IPS DF 19.7 (cell line): ENCODE measurements at places on chromosomes 12 and 14.

- no peak for DNase-seq
Observed at GRCh38 chr12:113093409-113094101, 37.0 kb downstream of the DTX1 start.

DNA sequence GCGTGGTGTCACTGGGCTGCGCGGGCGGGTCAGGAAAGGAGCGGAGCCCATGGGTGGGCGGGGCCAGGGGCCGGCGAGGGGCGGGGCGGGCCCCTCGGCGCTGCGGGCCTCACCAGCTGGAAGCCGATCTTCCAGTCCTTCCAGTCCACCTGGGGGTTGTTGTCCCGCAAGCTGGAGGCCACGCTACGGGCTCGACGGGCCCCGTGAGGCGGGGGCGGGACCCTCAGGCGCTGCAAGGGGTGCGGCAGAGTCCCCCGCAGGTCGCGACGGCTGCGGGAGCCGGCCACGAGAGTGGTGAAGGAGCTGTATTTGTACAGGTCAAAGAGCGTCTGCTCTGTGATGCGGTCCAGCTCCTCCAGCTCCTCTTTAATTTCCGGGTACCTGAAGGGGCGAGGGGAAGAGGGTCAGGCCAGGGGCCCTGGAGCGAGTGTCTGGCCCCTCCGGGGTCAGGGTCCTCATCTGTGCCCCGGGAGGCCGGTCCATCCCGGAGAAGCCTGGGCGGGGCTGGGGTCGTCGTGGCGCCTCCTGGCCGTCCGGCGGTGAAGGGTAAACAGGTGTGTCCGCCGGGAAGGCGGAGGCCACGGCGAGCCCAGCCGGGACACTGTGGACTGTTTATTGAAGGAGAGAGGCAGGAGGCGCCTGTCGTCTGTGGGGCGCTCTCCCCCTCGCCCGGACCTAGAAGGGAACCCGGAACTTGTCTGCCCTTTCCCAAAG, 11.9 kb downstream of the SCNN1A start:
- DNase-seq: no peak

- no peak for DNase-seq
Observed at GRCh38 chr12:116054280-116054679, 223.2 kb downstream of the MED13L start.

DNA sequence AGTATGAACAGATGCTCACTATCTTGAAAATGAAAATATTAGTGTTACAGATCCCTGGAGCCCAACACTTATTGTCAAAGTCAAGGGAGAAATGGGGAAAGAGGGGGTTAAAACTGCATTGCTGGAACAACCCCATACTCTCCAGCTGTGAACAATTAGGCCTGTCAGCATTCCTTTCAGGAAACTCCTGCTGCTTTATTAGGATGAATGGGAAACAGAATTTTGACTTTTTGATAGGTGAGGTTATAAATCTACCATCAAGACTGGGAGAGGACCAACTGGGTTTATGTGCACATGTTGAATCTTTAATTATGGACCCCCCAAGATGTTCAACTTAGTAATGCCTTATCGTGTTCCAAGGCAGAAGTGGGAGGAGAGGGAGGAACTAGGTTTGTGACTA, 85.0 kb downstream of the TMTC1 start:
- DNase-seq: no peak

DNA sequence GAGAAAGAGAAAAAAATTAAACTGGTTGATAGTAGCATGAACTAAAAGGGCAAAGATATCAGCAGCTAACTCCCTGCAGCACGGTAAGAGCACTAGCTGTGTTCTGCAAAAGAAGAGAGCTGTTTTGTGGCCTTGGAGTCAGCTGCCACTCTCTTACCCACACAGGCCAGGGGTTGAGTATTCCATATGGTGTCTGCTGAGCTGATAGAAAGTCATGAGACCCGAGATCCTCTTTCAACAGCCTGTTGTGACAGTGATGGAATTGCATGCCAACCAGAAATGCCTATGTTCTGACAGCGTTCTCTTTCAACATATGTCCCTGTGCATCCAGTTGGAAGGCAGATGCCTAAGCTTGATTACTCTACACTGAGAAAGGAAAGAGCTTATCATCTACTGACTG, 39.9 kb downstream of the TMTC1 start:
- no peak for DNase-seq

DNA sequence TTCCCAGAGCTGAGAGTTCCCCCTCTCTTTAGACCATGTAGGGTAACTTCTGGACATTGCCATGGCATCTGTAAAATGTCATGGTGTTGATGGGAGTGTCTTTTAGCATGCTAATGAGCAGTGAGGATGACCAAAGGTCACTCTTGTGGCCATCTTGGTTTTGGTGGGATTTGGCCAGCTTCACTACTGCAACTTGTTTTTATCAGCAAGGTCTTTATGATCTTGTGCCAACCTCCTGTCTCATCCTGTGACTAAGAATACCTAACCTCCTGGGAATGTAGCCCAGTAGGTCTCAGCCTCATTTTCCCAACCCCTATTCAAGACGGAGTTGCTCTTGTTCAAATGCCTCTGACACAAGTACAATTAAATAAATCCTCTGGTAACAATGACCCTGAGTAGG, 244.4 kb downstream of the NEDD1 start:
- DNase-seq: no peak

GRCh38 chr12:114193474-114193873, 212.5 kb downstream of the TBX5 start:
- no peak for DNase-seq

DNA sequence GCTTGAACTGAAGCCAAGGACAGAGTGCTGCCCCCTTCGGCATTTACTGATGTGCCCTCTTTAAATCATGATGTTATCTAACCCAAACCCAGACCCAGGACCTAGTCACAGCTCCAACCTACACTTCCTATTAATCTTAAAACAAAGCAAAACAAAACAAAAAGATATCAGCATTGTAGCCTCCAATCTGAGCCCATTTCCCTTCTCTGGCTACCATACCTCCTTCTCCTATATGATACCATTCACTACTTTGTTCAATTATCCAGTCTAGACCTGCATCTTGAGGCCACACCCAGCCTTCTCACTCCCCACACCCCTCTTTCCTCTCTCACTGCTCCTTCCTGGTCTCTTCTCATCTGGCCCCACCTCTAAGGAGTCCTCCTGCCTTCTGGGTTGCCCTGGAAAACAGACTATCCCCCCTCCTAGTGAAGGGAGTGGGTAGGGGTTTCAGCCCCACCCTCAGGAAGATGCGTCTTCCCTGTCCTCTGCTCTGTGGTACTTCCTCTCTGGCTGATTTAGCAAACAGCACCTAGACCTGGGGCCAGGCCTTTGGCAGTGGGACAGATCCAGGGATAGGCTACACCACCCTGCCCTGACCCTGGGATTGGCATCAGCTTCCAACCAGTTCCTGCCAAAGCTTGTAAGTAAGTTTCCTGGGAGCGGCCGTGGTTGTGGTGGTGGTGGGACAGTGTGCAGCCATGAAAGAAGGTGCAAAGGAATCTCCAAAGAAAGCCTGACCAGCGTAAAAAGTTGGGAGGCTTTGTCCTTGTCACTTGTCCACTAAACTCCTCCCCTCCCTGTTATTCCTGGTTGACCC, 3.3 kb downstream of the LTB4R start:
- no peak for DNase-seq

- no peak for DNase-seq
Observed at GRCh38 chr14:102418853-102419240, 56.1 kb downstream of the TECPR2 start.

- no peak for DNase-seq
Observed at GRCh38 chr12:65204886-65205525, 35.6 kb downstream of the LEMD3 start.

DNA sequence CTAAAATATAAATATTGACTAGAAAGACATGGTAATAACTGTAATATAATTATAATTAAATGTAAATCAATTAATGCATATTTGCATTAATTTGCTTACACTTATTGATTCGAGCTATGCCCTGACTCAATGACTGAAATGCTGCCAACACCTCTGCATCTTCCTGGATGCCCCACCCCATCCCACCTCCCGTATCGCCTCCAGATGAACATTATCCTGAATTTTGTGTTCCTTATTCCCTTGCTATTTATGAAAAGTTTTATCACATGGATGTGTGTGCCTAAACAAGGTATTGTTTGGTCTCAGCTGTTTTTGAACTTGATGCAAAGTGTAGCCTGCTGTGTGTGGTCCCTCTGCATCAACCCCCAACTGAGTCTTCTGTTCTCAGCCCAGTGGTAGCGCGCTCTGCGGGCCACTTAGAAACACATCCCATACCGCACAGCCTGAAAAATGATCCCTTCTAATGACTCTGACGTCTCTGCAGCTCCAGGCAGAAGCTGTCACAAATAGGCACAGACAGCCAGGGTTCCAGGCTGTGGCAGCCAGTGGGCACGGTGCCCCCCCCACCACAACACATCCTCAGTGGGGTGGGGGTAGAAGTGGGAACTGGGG, 96.5 kb downstream of the PRMT8 start:
- DNase-seq: no peak

DNA sequence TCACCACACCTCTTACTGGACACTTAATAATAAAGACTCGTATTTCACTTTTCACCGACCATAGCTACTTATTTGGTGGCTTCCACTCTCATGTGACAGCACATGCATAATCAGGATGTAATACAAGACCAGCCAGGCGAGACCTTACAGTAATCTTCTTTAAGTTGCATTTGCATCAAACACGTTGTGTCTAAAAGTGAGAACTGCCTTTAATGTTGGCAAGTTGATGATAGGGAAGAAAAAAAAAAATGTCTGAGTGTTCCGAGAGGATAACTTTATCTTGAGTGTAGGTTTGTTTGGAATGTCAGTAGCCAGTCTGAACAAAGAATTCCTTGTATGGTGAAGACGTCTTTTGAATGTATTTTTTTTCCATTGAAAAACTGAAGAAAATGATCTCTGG, 440.4 kb downstream of the ADAMTS20 start:
- DNase-seq: no peak

DNA sequence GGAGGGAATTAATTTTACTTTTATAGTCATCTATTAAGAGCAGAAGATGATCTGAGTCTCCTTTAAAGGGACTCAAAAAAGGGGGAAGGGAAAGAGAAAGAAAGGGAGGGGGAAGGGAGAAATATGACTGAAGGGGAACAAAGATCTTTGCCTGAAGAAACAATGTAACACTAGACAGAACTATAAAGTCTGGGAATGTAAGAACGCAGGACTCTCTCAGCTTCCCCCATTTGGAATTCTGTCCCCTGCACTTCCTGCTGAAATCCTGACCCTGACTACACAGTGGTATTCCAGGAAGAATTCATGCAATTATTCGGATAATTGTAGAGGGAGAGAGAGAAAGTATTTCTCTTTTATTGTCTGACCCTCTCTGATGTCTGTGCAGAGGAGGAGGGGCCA, 8.6 kb upstream of the HOXC11 start:
- DNase-seq: no peak

- DNase-seq: no peak
Observed at GRCh38 chr12:47776471-47777143, 3.6 kb downstream of the SLC48A1 start.

DNA sequence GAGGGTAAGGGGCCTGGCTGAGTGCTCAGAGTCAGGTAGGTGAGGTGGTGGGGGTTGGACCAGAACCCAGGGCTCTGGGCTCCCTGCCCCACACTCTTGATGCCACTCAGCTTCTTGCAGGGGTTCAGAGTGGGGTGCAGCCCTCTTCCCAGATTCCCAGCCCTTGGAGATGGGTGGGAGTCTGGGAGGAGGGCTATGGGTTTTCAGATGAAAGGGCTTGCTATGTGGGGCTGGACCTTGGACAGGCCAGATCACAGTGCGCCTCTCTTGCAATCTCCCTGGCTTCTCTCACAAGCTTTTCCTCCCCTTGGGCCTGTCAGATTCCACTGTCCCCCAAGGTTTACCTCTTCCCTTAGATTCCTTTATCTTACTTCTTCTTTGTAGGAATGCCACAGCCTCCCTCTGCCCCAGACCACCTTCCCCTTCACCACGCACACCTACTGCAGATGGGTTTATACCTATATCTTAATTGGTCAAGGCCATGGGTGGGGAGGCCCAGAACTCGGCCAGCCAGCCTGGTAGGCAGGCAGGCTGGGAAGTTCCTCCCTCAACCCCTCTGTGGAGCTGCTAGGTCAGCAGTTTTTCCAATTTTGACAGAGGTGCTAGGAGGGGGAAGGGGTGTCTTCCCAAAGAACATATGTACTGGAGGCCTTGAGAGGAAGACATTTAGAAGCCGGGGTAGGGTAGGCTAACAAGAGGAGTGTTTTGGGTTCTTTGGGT, 1.4 kb downstream of the NYNRIN start:
- no peak for DNase-seq

GRCh38 chr14:99633918-99634317, 11.0 kb upstream of the HHIPL1 start:
- no peak for DNase-seq

- DNase-seq: no peak
Observed at GRCh38 chr12:64172143-64172970, 49.7 kb downstream of the KICS2 start.

DNA sequence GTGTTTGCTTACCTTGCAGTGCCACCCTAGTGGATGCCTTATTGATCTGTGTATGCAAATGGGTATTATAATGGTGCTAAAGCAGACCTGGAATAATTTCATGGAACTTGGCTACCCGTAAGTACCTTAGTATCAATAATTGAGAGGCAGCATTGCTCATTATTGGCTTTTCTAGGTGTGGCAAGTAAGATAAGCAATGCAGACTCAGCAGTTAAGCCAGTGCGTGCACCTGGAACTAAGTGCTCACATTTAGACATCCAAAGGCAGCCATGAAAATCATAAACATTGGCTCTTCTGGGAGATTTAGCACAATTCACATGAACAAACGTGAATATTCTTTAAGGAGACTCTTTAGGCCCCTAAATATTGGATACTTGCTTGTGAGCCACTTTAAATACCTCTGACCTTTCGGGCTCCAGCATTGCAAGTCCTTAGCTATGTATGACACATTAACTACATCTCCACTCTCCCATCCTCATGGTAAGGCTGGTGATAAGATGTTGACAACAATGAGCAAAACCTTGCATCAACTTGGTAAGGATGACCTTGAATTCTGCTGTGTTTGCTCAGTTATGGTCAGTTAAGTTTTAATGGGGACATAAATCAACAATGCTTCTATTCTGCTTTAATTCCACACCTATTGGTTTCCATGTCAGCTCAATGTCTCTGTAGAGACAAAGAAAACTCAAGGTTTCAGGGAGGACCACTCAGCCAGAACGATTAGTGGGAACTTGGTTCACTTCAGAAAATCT, 112.0 kb downstream of the SLC5A8 start:
- no peak for DNase-seq

GRCh38 chr14:36268121-36268520, 52.3 kb downstream of the MBIP start:
- DNase-seq: no peak

DNA sequence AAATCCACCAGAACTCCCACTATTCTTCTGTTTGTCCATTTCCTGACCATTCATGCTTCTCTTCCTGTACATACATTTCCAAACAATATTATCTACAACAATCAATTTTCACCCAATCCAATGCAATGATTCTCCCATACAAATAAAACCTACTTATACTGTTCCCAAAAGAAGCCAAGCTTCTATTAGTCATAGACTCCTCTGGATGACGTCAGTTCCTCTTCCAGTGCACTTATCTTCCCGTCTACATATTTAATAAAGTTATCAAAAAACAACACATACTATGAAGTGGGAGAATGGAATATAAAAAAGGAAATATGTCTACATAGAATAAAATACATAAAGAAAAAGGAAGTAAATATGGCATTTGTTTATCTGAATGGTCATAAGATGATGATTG, 165.4 kb downstream of the FOXG1 start:
- no peak for DNase-seq

GRCh38 chr12:105861227-105861626, 277.5 kb downstream of the NUAK1 start:
- no peak for DNase-seq
